ENCODE measurements at places on chromosomes 5 and 9.

DNA sequence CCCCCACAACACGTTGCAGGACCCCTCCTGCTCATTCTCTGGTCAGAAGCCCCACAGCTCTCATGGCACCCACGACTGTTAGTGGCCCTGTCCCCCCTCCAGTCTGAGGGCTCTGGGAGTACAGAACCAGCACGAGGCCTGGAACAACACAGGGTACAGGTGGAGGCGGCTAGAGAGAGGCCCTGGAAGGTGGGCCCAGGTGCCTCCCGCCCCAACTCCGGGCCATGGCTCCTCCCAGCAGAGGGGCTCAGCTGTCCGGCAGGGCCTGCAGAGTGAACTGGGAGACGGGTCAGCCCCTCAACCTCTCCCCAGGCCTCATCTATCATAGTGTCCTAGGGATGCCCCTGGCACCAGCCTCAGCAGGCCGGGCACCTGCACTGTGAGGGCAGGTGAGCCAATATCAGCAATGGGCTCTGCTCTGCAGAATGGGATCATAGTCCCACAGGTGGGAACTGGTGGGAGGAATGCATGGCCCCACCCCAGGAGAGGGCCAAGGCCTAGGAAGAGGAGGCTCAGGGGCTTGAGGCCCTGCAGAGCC lies 58.6 kb downstream of the BARX1 start:
- no peak for DNase-seq

DNA sequence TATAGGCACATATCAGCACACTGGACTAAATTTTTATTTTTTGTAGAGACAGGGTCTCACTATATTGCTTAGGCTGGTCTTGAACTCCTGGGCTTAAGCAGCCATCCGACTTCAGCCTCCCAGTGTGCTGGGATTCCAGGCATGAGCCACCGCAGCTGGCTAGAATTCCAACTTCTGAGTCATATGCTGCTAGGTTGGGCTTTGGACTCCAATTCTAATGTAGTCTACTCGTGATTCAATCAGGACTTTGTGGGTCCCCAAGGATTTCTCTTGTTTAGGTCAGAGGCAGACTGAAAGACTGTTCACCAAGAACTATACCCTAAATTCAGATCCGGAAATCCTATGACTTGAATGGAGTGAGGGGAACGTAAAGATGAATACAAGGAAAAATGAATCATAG lies 68.2 kb upstream of the CHD1 start:
- DNase-seq = no peak

DNA sequence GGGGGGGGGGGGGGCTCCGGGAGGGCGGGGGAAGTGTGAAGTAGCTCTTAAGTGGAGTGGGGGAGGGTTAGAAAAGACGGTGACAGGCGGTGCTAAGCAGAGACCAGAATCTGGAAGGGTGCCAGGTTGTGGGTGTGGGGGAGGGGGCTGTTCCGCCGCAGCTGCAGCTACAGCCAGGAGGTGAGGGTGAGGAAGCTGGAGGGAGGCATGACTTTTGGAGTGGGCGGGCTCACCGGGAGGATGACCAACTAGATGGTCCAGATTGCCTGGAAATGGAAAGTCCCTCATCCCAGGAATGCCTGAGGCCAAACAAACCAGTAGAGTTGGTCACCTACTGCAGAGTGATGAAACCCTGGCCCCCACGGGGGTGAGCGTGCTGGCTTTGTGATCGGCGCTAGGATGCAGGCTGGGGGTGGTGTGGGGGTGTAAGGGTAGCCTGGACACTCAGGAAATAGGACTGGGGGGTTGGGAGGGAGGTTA lies 158.1 kb upstream of the SHB start:
- DNase-seq = no peak

DNA sequence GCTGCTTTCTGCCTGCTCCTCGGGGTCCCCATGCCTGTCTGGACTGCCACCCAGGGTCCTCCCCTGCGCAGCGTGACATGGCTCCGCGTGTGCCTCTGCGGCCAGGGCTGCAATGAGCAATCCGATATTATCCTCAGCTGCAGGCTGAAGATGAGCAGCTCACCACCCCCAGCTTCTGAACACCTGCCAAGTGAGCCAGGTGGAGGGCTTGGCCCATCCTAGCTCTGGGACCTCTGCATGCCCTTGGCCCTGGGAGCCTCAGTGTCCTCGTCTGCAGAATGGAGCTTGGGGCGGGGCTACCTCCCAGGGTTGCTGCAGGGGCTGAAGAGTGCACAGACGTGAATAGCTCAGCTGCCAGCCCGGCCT lies 4.1 kb upstream of the MYMK start:
- no peak for DNase-seq

GRCh38 chr5:146860213-146860893 lies 18.2 kb downstream of the PPP2R2B start:
- no peak for DNase-seq

DNA sequence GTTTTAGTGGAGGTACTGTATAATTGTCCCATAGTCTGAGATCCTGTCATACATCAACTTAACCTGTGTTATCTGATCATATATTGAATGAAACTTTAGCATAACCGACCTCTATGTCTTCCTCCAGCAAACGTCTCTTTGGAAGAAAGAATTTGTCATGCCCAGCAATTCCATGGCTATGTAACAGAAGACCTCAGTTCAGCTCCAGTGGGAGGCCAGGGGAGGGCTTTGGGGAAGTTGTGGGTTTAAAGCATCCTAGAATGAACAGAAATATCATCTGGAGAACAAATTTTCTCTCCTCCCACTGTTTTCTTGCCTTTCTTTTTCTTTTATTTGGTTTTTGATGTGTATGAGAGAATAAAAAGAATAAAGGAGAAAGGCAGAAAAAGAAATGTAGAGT lies 164.5 kb downstream of the GAS1 start:
- no peak for DNase-seq

DNA sequence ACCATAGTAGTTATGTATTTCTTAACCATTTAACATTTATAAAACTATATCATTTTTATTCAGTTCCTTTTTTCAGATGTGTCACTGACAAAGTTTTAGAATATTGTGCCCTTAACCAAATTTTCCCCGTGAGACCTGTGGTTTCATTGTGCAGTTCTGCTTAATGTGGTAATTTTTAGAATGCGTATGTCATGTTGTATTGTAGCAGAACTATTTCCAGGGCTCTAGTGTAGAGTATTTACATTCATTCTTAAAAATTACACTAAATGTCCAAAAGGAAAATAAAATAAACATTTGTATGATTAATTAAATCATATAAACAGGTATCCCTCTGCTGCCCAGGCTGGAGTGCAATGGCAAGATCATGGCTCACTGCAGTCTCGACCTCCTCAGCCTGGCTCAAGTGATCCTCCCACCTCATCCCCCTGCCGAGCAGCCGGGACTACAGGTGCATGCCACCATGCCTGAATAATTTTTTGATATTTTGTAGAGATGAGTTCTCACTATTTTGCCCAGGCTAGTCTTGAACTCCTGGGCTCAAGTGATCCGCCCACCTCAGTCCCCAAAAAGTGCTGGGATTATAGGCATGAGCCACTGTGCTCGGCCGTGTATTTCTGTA lies 15.4 kb downstream of the SERINC5 start:
- no peak for DNase-seq

GRCh38 chr9:34954225-34954624 lies 3.9 kb upstream of the PHF24 start:
- no peak for DNase-seq

DNA sequence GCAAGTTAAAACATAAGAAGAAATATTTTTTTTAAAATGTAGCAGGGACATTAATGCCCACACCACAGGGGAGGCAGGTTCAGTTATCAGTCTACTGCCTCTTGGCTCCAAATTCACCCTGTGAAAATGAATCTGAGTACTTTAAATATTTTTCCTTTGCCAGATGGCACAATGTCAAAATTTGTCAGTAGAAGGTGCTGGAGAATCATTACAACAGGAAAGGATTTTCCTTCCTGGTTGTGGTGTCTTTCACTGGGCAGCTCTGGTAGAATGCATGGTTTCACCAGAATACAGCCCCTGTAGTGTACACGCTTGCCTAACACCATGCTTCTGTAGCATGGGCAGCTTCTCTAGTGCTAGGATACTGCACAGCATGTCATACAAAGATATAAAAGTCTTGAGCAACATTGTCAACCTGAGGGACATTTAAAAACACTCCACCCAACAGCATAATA lies 9.7 kb upstream of the SREK1 start:
- DNase-seq = no peak

GRCh38 chr5:80937584-80938356 lies 22.4 kb upstream of the RASGRF2 start:
- DNase-seq = no peak

- DNase-seq = no peak
Observed at GRCh38 chr5:122296871-122297270, 15.2 kb upstream of the SNCAIP start.

DNA sequence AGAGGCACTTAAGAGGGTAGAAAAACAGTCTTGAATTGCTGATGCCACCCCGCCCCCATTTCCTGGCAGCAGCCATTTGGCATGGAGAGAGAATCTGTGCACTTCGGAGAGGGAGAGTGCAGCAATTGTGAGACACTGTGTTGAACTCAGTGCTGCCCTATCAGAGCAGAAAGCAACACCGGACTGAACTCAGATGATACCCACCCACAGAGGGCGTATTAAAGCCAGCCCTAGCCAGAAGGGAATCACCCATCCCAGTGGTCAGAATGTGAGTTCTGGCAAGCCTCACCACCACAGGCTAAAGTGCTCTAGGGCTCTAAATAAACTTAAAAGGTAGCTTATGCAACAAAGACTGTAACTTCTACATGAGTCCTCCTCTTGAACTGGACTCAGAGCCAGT lies 88.4 kb upstream of the RGS7BP start:
- no peak for DNase-seq

DNA sequence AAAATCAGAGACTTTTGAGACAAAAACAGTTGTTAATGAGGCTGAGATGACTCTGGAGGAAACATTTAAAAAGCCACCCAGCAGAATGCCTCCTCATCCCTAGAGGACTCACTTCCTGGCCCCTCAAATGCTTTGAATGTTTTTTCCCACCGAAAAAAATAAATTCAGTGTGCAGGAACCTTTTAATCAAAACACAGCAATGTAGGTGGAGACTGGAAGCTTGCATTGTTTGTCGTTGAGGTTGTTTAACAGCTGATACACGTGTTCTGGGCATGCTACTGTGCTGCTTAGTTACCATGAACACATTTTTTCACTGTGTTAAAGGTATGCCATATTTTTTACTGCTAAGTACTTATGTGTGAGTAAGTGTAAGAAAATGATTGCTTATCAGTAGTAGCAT lies 65.7 kb upstream of the ADCY2 start:
- DNase-seq = no peak

GRCh38 chr5:36690041-36690961 lies 83.9 kb downstream of the SLC1A3 start:
- DNase-seq = peak; percentile 68

- DNase-seq = no peak
Observed at GRCh38 chr5:132181011-132181629, 46.5 kb downstream of the P4HA2 start.

GRCh38 chr9:126116351-126117157 lies 210.1 kb upstream of the MVB12B start:
- DNase-seq = no peak

GRCh38 chr5:14086261-14086660 lies 56.9 kb upstream of the TRIO start:
- no peak for DNase-seq

- DNase-seq = no peak
Observed at GRCh38 chr5:91957666-91958065, 574.5 kb upstream of the ARRDC3 start.

DNA sequence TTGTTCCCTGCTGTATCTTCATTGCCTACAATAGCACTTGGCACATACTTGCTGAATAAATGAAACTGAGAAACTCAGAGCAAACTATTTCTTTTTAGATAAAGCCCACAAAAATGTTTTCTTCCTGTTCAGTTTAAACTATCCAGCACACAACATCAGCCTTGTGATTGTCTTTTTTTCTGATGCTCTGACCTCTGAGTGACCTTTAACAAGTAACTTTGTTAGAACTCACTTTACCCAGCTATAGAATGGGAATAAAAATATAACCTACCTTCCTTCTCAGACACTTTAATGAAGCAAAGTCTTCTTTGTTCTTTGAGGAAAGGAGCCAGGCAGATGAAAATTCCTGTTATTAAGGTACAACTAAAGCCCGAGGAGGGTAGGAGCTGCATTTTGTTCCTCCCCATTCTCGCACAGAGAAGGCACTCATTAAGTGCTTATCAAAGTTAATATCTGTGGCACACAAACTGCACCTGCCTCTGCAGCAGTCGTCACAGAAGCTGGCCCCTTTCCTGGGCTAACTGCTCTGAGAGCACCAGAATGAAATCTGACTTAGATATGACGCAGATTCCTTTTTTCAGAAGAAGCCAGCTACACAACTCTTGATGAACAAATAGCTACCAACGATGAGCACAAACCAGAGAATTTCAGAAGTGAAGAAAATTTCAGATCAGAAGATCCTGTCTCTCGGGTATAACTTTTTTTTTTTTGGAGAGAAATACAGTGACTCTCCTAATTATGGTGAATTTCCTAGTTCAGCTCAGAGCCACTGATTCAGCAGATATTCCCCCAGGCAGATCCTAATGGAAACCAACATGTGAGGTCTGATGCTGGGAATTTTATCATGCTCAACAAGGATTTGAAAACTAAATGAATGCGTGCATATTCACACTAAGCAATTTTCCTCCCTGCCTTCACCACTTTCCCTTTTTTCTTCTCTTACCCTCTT lies 31.0 kb upstream of the NR3C1 start:
- no peak for DNase-seq

GRCh38 chr5:112064271-112064701 lies 307.3 kb upstream of the NREP start:
- DNase-seq = no peak

DNA sequence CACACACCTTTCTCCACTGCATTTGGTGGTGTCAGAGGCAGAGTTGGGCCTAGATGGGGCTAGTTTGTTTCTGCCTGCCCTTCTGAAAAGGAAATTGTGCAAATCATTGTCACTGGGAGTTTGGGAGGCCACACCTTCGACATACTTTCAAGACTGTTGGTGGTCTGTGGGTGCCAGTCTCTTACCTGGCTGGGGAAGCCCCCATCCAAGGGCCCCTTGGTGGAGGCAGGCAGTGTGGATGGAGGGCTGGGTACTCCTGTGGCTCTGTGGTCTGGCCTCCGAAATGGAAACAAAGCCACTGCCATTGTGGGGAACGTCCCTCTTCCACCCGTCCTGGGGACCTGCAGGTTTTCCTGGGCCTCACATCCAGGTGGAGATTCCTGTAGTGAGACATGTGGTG lies 10.9 kb upstream of the PHYHD1 start:
- DNase-seq = no peak

DNA sequence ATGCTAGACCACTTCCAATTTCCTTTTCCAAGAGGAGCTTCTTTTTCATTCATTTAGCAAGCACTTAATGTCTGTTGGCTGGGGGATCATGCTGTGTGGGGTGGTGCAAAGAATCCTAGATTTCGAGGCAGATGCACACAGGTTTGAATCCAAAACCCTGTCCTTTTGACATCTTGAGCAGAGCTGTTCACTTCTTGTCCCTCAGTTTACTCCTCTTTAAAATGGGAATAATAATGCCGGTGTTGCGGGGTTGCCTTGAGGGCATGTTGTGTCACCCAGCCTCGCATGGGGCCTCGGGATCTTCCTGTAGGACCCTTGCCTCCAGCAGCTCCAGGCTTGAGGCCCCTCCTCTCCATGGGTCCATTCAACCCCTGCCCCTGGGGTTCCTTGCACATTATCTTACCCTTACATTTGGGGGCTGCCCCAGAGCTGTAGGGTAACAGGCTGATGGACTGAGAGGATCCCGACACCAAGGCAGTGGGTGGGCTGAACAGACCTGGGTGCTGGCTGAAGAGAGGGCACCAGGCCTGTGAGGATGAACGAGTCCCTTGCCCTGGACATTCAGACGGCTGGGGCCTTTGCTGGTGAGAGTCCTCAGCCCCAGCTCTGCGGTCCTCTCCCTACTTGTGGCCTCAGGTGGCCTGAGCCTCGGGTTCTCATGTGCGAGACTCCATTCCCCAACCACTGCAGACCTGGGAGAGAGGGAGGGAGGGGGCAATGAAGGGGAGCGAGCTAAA lies 145.8 kb downstream of the BARX1 start:
- DNase-seq = no peak

Data from C1 segment of cervical spinal cord (tissue), 14 donors.